ENCODE measurements at places on chromosomes 7 and 10.
A peak's percentile ranks its signal among the peaks of the same experiment; 100 is the strongest.

DNA sequence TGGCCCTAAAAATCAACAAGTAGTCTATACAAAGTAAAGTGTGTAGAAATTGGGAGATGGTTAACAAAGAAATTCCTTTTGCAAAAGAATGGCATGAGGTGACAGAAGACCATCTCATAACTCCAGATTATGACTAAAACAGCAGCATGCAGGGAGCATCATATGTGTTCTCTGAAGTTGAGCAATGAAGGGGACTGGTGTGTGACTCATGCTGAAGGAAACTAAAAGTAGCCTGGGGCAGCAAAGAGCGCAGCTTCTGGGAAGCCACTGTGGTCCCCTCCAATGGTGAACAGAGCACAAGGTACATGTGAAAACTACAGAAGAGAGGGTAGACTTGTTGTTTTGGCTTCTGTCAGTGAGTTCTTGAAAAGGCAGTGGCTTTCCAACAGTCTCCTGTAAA, 133.4 kb downstream of the MACC1 start:
- no peak for DNase-seq

- DNase-seq = no peak
Measured at GRCh38 chr10:47288236-47288635, 11.8 kb upstream of the GDF10 start.

DNA sequence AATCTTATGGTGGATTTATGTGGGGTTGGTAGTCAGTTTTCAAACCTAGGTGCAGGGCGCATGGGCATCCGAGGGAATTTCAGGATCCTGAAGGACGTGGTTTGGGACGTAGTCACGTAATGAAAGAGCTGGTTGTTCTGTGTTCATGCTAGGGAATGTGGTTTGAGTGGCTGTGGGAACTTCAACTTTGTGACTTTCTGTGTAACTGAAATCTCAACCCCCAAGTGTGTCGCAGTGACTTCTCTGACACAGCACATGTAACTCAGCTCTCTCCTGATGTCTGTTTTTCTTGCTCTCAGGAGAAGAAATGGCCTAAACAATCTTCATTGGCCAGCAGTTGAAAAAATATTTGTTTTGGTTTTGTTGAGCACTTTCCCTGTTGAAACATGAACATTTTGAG, 199.0 kb downstream of the PTEN start:
- DNase-seq = no peak

- no peak for DNase-seq
Measured at GRCh38 chr10:32790483-32790882, 167.5 kb downstream of the ITGB1 start.

GRCh38 chr10:76975126-76975525, 662.5 kb downstream of the KCNMA1 start:
- no peak for DNase-seq

- no peak for DNase-seq
Measured at GRCh38 chr10:43166880-43167497, 28.7 kb downstream of the CSGALNACT2 start.

GRCh38 chr10:88689366-88689765, 16.7 kb upstream of the LIPK start:
- no peak for DNase-seq

- no peak for DNase-seq
Measured at GRCh38 chr10:130213286-130214080, 77.3 kb downstream of the GLRX3 start.

DNA sequence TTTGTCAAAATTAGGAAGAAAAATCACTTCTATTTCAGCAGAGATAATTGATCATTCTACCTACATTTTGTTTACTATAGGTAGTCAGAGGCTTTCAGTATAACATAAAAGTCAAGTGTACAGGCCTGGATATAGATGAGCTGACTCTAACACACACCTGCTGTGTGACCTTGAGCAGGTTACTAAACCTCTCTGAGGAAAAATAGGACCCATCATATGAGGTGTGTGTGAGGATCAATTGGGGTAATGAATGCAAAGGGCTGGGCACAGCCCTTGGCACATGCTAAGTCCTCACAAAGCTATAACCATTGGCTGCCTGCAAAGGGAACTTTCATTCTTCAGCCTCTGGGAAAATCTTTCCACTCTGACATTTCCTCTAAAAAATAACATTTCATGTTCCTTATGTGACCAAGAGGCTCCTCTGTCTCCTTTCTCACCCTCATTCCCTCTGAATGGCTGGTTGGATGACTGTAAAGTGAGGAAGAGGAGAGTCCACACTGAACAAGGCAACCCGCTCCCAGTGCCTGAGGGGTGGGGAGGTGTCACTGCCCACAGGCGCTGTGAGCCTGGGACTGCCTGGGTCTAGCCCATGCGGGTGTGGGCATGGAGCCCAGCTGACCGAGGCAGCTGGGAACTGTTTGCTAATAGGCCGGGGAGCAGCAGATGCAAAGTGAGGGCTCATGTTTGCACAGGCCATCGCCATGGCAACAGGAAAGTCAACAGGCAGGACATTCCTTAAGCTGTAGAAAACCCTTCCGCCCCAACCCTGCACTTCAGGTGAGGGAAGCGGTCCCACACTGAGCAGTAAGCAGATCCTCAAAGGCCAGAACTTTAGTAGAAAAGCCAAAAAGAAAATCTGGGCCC, 36.8 kb downstream of the MYOF start:
- peak; percentile 92 for DNase-seq

DNA sequence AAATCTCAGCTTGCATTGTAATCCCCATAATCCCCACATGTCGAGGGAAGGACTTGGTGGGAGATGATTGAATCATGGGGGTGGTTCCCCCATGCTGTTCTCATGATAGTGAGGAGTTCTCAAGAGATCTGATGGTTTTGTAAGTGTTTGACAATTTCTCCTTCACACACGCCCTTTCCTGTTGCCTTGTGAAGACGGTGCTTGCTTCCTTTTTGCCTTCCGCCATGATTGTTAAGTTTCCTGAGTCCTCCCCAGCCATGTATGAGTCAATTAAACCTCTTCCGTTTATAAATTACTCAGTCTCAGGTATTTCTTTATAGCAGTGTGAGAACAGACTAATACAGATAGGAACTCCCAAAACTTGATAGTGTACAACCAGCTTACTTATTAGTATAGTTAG, 98.6 kb downstream of the CREM start:
- no peak for DNase-seq

- no peak for DNase-seq
Measured at GRCh38 chr10:119162452-119163092, 2.9 kb downstream of the SFXN4 start.

DNA sequence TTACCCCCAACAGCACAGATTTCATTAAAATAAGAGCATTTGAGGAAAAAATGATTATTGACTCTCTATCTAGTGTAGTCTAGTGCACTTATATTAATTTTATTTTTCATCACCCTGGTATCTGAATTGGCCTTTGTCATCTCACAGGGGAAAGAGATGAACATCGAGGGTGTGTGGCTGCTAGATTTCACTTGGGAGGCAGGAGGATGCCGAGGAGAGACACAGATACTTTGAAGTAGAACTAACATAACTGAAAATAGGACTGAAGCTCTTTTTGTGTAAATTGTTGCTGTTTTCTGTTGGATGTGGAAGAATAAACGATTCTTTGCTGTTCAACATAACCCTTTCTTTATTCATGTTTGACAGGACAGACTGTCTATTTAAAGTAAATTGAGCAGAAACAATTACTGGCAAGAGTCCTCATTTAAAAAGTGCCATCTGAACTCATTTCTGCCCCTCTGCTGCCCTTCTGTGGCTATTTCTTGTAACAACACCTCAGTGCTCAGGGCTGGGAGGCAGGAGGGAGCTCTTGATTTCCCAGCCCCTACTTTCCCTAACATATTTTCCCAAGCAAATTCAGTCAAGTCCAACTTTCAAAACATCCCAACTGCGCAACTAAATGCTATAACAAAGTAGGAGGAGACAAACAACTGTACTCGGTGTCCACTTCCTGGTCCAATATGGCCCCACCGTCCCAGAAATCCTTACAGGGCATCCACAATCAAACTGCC, 15.6 kb downstream of the LYZL1 start:
- no peak for DNase-seq

DNA sequence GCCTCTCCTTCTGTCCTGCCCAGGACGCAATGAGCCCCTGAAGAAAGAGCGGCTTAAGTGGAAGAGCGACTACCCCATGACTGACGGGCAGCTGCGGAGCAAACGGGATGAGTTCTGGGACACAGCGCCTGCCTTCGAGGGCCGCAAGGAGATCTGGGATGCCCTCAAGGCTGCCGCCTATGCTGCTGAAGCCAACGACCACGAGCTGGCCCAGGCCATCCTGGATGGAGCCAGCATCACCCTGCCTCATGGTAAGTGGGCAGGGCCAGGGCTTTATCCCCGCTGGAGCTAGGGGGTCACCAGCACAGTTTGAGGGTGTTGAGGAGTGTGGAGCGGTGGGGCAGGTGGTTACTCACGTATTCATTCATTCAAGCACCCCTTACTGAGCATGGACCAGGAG, 4.7 kb upstream of the ANKRD2 start:
- no peak for DNase-seq

Measured in ecto neural progenitor cell (in vitro differentiated cells).